ENCODE measurements at places on chromosomes 11 and 22.

- no peak for DNase-seq
Measured at GRCh38 chr11:66216911-66217310, 51.5 kb upstream of the RAB1B start.

GRCh38 chr11:73205661-73206343, 12.3 kb upstream of the P2RY2 start:
- DNase-seq = no peak

- no peak for DNase-seq
Measured at GRCh38 chr11:106697058-106697457, 321.2 kb downstream of the GUCY1A2 start.

DNA sequence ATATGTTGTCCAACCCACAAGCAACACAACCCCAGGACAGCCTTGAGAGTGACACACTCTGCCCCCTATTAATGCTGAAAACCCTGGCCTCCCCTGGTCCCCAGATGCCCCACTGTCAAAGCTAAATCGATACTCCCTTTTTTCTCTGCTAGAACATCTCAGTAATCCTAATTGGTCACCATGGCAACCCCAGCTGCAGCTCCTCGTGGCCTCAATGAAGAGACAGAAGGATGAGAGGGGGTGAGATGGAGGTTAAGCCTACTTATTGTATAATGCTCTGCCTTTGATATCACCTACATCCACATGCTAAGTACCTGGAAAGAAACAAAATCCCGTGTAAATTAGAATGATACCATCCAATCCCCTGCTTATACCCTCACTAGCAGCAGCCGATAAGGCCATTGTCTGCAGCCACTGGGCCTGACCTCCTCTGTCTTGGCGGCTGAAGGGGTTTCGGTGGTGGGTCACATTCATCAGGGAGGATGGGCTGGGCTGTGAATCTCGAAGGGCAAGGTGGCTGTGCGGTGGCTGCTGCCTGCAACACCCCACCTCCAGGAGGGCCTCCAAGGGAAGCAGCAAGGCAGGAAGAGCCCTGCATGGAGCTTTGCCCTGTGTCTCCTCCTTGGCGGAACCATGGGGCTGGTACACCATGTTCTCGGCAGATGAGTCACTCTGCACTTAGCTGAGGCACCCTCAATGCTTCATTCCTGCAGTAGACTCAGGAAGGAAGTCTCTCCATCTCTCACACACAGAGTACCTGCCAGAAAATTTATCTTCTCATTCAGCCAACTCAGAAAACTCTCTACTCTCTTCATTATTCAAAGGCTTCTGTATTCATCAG, 399.5 kb downstream of the BUD13 start:
- DNase-seq = no peak

- no peak for DNase-seq
Measured at GRCh38 chr11:55357560-55358184, 10.1 kb upstream of the OR4A15 start.

DNA sequence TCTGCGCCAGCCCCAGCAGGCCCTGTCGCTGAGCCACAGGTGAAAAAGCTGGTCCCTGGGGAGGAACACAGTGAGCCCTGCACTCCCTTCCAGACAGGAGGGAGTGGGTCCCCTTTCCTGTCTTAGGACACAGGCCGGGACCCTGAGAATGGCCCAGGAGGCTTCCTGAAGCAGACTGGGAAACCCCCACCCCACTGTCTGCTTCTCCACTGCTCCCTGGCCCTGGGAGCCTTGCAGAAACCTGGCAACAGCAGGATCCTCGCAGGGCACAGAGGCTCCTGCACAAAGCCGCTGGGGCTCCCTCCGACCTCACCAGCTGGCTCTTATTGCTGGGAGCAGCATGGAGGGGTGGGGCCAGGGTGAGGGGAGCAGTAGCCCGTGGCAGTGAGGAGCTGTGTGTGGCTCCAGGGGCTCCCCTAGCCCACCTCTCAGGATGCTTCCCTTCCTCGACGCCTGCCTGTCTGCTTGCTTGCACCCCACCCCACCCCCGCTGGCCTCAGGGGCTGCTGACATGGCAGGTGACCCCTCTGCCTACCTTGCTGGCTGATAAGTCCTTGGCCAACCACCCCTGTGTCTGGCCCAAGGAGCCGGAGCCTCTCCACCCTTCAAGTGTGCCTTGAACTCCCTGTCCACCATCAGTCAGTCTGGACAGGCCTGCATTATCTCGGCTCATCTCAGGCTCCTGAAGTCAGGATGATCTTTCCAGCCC, 72.1 kb upstream of the KCNQ1OT1 start:
- DNase-seq = no peak

DNA sequence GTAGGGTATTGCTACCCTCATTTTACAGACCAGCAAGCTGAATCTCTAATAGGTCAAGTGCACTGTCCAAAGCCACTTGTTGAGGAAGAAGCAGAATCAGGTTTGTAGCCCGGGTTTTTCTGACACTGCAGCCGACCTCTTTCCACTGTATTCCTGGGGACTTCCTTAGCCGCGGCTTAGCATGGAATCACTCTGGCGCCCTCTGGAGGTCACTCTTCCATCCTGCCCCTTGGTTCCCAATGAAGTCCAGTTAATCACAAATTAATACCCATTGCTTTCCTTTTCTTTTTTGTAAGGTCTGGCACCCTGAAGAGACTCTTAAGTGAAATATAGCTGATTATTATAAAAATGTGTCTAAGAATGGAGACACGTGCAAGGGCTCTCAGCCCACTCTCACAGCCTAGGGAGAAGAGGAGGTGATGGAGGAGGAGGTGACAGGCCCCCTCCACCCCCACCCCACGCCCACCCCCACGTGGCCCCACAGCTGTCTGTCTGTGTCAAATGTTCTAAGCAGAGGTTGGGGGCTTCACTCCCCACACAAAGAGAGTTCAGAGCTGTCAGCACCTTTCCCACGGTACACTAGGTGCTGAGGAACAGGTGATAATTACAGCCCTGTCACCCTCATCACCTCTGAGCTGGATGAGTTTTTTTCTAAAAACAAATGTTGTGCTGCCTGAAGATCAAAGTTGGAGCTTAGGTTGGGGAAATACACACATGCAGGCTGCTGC, 57.7 kb upstream of the DRD2 start:
- DNase-seq = peak; percentile 15

- no peak for DNase-seq
Measured at GRCh38 chr11:488992-489391, 18.1 kb downstream of the RNH1 start.

- no peak for DNase-seq
Measured at GRCh38 chr11:119316016-119316728, 758 bp downstream of the MCAM start.

GRCh38 chr11:2310786-2311352, 9.1 kb downstream of the TSPAN32 start:
- DNase-seq = no peak

- no peak for DNase-seq
Measured at GRCh38 chr11:114149689-114150407, 90.3 kb downstream of the ZBTB16 start.

DNA sequence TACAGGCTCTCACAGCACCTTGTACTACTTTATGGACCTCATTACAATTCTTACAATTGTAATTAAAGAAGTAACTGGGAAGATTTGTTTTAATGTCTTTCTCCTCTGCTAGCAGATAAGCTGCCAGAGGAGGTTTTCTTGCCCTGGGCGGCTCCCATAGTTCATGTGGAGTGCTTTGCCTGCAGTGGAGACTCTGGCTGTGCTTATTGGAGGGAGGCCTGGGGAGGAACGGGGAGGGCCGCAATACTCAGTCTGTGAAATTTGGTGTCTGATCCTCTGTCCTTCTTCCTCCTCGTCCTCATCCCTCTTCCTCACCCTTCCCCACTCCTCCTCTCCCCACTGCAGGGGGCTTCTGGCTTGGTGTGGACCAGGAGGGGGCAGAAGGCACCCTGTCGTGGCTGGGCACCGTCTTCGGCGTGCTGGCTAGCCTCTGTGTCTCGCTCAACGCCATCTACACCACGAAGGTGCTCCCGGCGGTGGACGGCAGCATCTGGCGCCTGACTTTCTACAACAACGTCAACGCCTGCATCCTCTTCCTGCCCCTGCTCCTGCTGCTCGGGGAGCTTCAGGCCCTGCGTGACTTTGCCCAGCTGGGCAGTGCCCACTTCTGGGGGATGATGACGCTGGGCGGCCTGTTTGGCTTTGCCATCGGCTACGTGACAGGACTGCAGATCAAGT, 5.6 kb downstream of the SLC35C1 start:
- DNase-seq = no peak

- DNase-seq = no peak
Measured at GRCh38 chr22:22761606-22761962, 117.2 kb downstream of the GGTLC2 start.

DNA sequence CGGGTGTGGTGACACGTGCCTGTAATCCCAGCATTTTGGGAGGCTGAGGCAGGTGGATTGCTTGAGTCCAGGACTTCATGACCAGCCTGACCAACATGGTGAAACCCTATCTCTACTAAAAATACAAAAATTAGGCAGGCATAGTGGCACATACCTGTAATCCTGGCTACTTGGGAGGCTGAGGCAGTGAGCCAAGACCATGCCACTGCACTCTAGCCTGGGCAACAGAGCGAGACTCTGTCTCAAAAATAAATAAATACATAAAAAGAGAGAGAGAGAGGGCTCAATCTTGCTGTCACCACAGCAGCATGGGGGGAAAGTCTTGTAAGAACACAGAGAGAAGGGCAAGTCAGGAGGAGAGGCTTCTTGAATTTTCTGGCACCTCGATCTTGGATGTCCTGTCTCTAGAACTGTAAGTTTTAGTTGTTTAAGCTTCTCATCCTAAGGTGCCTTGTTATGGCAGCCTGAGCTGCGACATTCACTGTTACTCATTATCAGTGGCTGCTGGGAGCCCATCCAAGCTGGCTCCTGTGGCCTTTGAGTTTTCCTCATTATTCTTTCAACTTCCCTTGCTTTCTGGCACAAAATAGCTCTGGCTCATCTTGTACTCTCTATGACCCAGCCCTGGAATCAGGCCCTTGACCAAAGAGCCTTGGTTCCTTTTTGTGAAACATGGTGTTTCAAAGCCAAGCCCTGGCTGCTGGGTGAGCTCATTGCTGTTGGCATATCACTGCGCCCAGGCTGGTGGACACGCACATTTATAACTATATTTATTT, 8.0 kb upstream of the PSMC3 start:
- DNase-seq = no peak

DNA sequence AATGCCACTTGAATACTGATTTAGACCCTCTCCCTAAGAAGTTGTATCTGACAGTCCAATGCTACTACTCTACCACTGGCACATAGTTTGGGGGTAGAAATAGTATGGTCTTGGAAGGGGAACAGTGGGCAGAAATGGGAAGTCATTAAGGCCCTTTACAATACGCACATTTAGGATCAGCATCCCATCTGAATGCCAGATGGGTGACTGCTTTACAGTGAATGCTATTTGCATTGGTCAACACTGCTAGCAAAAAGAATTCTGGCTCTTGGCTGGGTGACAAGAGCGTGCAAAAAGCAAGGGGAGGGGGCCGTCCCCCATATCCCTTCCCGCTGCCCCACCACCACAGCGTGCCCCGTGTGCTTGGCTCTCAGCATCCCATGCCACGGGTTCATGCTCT, 104.7 kb upstream of the BID start:
- DNase-seq = no peak

DNA sequence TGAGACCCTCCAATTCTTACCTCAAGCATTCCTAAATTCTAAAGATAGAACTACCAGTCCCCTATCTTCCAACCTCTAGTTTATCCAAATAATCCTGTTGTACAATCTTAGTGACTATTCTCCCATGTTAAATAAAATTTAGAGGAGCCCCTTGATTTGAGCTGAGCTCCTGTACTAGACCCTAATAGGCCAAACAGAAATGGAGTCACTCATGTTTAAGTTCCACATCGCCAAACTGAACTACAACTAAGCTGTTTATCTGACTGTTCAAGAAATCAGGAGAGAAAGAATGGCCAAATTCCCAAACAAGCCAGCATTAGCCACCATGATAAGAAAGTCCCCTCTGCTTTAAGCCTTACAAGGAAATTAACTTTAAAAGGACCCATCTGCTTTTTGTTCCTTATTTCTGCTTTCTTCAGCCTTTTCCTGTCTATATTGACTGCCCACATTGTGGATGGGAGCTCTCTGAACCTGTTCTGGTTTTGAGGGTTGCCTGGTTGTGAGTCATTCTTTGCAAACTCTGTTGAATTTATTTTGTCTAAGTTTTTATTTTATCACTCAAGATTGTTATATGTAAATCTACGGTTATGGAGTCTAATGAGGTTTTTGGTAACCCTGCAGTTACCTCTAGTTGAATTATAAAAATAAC, 90.4 kb downstream of the TTC28 start:
- no peak for DNase-seq

DNA sequence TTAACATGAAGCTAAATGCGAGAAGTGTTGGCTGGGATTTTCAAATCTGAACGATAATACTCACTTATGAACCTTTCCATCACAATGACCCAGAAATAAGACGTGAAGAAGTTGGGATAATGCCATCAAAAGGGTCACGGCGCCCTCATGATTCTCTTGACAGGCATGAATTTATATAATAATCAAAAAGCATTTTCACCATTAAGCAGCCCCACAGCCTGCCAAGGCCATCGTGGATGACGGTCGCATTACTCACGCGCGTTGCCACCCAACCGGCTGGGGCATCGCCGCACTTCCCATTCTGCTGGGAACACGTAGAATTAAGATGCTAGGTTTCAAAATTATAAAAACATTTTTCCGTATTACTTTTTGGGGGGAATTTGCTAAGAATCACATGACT, 18.9 kb upstream of the GAL start:
- no peak for DNase-seq

GRCh38 chr11:61012737-61013215, 41.3 kb downstream of the CD6 start:
- DNase-seq = no peak

DNA sequence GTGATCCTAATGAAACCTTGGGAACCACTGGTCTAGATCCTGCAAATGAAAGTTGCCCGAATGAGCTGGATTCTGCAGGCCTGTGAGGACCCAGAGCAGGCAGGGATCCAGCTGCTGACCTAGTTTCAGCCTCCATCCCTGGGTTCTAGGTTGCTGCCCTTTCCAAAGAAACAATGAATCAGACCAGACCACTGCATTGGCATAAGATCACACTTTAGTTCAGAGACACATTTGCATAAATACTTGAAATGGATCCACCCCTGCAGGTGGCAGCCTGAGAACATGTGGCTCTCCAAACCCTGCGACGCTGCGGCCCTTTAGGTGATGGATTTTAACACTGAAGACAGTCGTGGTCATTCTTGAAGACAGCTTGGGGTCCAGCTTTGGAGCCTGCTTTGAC, 23.7 kb downstream of the ADAMTS8 start:
- no peak for DNase-seq

DNA sequence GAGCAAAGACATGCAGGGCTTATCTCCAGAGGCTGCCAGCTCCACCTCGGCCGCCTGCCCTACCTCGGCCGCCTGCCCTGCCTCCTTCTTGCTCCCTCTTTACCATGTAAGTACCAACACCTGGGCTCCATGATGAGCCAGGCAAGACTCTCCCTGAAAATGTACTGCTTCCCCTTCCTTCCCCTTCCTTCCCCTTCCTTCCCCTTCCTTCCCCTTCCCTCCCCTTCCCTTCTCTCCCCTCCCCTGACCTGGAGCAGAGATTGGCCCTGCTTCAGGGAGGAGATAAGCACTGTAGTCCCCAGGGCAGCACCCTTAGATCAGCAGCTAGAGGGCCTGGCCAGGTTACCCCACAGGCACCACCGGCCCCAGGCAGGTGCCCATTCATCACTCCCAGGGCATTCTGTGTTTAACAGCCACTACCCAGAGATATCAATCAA, 25.4 kb upstream of the ADORA2A start:
- no peak for DNase-seq
